Activated naive CD8-positive, alpha-beta T cell treated with anti-CD3 and anti-CD28 coated beads for 36 hours (primary cell): ENCODE measurements at places on chromosomes 12 and 14. TPM values are rescaled to one million over a fixed set of nuclear protein-coding genes. Genes with fewer than 3 reads are reported as not detected.
A peak's percentile ranks its signal among the peaks of the same experiment; 100 is the strongest.

- no peak for DNase-seq
These were observed 166.1 kb upstream of the SLC16A7 start for GRCh38 chr12:59429766-59430165.

DNA sequence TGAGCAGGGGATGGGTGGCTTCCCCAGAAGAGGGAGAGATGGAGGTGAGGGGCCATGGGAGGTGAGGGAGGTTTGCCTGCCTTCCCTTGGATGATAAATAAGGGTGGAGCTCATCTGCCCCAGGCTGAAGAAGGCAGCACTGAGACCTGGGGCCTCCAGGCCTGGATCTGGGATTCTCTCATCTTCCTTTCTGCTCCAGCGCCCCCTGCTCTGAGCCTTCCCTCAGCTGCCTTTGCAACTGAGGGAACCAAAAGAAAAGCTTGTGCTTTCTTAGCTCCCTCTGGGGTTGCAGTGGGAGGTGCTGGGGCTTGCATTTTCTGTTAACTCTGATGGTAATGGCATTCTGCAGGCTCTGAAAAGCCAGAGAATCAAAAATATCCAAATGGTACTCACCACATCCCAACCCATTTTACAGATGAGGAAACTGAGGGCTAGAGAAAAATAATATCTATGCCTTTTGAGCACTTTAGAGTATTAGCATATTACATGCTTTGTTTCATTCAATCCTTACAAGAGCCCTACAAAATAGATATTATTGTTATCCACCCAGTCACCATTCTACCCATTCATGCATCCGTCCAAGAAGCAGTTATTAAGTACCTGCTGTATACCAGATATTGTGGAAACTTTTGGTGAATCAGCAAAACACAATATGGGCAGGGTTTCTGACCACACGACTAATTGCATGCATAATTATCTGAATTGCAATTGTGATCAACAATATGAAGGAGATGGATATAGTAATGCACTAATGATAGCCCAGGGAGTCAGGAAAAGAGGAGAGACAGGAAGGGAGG, 102.2 kb downstream of the WSCD2 start:
- DNase-seq, result no peak

DNA sequence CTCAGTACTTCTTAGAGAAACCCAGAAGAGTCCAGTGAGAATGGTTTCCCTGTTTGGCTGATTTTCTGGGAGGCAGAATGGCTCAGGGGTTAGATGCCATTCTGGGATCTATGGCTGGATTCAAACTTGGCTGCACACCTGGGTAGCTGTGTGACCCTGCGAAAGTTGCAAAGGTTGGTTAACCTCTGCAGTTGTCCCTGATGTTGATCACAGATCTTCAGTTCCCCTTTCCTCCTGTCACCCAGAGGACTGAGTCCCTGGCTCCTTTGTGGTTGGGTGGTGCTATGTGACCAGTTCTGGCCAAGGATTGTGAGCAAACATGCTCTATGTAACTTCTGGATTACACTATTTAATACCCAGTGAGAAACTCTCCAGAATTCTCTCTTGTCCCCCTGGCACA, 418.0 kb downstream of the RGS6 start:
- DNase-seq, result no peak

DNA sequence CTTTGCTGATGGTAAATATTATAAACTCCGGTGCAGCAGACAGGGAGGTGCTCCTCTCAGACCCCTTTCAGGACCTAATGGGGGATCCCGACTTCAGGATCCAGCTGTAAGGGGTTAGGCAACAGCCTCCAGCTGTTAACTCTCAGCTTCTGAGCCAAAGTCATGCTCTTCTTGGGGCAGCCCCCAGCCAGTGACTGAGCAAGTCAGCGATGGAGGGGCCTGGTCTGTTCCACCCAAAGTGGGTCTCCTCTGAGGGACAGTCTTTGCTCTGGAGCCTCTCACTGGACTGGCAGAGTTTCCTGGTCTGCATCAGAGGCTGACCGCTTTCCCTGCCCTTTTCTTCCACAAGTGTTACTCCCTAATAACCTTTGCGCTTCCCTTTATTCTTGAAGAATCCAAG, 184.2 kb upstream of the DIO3 start:
- no peak for DNase-seq

GRCh38 chr12:53735-54730, 12.5 kb upstream of the IQSEC3 start:
- DNase-seq, result no peak

DNA sequence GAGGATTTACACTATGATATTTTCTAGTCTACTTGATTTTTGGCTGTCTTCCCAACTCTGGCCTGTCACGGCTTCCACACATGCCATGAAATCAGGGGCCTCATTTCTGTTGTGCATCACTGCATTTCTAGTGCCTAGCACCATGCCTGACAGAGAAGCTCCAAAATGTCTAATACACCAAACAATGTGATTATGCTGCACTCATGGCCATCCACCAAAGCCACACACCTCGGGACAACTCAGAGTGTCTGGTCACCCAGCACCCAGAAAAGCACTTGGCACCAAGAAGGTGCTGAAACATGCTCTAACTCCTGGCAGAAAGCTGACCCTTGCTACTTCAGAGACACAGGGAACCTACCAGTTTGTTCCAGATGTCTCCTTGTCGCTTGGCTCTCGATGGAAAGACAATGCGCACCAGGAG, 11.3 kb downstream of the GCN1 start:
- DNase-seq, result no peak

GRCh38 chr12:19771858-19772257, 332.6 kb downstream of the AEBP2 start:
- no peak for DNase-seq

GRCh38 chr12:105933671-105934665, 204.8 kb downstream of the NUAK1 start:
- DNase-seq, result no peak

DNA sequence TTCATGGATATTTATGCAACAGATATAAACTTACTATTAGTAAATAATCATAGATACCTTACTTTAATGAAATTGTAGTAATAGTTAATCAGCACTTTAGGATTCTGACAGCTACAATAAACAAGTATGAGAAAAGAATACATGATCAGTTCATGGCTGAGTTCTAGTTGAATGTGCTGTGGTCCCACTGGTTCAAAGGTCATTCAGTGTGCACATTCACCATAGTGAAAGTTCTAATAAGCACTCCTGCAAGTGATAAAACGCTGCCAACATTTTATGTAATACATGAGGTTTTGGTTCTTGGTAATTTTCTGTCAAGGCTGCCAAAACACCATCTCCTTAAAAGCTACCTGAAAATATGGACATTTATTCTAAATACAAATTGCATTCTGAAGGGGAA, 92.6 kb downstream of the NUMB start:
- no peak for DNase-seq

DNA sequence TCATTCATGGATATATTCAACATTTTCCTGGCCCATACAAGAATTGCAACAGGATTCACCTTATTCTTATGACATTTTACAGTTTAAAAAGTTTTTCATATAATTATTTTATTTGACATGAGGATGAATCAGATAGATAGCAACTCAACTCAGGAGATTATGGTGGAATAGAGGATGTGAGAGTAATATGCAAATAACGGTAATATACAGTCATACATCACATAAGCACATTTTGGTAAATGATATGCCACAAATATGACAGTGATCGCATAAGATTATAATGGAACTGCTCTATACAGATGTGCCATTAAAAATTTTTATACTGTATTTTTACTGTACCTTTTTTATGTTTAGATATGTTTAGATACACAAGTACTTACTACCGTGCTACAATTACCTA, 24.1 kb upstream of the CRADD start:
- DNase-seq, result no peak

DNA sequence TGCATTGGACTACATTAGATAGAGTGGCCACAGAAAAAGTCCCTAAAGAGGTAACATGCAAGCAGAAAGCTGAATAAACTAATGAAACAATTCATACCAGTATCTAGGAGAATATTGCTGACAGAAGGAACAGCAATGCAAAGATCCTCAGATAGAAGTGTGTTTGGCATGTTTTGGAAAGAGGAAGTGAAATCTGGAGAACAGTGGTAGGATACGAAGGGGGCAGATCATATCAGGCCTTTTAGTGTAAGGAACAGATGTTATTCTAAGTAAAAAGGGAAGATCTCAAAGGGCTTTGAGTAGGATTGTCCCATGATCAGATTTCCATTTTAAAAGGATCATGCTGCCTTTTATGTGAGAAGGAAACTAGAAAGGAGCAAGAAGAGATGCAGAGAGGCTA, 342.9 kb downstream of the PAWR start:
- no peak for DNase-seq

DNA sequence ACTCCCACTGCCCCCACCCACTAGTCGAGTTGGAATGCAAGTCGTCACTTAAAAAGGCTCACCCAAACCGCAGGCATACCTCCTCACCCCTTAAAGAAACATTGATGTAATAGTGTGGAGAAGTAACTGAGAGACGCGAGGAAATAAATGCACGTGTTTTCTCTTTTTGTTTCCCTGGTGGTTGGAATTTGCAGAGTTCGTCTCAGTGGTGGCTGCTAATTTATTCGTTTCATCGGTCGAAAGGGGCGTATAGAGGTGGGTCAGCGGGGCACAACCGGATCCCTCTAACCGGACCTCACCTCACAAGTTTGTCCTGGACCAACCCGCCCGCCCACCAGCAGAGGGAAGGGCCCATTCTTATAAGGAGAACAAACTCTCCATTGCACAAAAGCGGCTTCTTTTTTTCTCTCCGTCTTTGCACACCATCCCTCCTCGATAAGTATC, 5.0 kb upstream of the NPAS3 start:
- peak; percentile 0 for DNase-seq

DNA sequence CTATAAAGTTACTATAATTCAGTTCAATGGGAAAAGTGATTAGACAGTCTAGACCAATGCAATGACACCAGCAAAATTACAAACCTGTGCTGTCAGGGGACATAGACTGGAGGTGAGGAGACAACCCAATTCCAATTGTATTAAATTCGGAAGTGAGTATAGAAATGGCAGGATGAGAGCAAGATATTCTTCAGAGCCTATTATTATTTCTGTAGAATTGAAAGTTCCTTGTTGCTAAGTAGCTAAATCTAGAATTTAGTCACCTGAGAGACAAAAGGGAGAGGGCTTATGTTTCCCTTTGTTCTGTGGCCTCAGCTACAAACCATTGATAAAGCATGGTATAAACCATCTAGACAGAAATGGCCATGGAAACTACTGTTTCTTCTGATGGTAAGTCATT, at the start of gene ADAM21:
Gene ADAM21 (plus strand): TSS at position 301 of the 400 bp plus-strand sequence. CDS start 5,326 bp downstream, outside the sequence.
- DNase-seq, result no peak

DNA sequence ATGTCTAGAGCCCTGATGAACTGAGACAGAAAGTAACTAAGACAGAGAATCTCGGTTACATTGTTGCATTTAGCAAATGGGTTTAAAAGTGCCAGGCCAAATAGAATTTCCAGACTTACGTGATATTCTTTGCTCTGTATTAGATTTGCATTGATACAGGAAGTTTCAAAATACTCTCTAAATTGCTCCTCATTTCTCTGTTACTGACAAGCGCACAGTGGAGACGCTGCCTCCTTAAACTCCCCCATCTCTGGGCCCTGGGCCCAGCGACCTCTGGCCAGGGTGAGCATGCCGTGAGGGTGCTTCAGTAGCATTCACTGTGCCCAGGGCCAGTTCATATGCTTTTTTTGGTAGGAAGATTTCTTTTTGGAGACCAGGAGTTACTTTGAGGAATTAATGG, 22.9 kb upstream of the EVL start:
- no peak for DNase-seq

- DNase-seq, result no peak
These were observed 397.6 kb downstream of the NUAK1 start for GRCh38 chr12:105740970-105741725.

GRCh38 chr14:51774209-51774608, 86.2 kb upstream of the GNG2 start:
- no peak for DNase-seq

GRCh38 chr14:90519262-90519920, 122.6 kb downstream of the CALM1 start:
- DNase-seq, result no peak

DNA sequence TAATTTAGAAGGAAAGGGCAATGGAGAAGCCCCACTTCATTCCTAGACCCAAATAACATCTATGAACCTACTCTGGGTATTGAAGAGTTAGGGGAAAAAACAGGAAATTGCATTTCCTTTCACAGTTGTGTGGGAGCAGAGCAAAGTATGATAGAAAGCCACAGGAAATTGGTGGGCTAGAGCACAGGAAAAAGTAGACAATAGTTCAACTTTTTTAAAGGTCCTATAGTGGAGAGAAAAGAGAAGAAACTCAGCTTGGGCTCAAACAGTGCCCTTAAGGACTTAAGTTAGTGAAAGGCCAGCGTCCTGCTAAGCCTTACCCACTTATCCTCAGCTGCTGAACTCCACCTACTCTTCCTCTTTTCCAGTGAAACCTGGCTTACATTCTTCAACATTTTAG, 258.1 kb downstream of the DPY19L2 start:
- DNase-seq, result no peak

DNA sequence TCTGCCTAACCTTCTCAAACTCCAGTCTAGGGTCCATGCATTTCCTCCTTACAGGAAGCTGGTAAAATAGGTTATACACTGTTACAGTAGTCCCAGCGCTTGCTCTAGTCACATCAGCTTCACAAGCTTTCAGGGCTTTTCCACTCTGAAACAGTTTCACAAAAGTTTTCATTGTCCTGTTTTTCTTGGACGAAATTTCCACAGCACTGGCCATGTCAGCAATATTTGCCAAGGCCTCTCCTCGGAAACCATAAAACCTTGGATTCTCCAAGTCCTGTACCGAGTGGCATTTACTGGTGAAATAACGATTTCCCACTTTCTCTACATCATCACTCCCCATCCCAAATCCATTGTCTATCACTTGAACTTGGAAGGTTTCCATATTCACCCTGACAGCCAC, 2.1 kb downstream of the MLH3 start:
- DNase-seq, result no peak

DNA sequence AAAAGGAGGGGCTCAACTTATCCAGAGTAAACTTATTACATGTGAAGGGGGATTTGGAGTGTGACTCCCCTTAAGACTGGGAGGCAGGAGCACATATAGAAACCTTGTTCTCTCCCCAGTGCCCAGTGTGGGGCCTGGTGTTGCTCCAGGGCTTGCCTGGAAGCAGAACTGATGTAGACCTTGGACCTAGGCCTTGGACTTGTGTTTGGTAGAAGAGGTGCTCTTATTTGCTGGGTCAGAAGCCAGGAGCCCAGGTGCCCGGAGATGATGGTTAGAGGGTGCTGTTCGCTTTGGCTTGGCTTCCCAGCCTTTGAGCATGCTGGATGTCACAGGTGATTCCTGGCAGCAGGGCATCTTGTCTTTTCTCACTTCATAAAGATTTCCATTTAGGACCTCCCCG, 110.4 kb downstream of the SMOC1 start:
- no peak for DNase-seq

GRCh38 chr12:90074086-90074485, 365.4 kb upstream of the ATP2B1 start:
- no peak for DNase-seq

GRCh38 chr14:59313658-59314608, 125.5 kb downstream of the DAAM1 start:
- DNase-seq, result no peak

RTL1 gene
- total RNA-seq, result not detected

PRKAB1 gene
- total RNA-seq, result 26.1 TPM

KLHDC1 gene
- total RNA-seq, result 1.2 TPM

SARNP gene
- 104 TPM for total RNA-seq

NFE2 gene
- total RNA-seq, result not detected

WNT5B gene
- total RNA-seq, result 0.08 TPM

MTRFR gene
- total RNA-seq, result 23.5 TPM
